ENCODE measurements at places on chromosomes 4 and X.

DNA sequence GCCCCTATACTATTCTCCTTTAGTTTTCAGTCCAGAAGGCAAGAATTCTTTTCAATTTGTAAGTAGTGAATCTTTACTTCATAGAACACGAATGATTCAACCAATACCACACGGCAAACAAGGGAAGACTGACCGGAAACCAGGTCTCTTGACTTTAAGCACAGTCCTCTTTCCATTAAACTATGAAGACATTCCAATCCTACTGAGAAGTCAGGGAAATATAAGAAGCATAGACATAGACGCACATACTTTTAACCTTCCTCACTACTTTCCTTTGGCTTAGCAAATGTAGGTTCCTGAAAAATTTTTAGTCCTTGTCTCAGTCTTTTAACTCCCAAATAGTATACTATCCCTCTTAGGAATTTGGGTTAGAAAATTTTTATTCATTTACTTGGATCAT lies 9.1 kb downstream of the CHRDL1 start:
- no peak overlapping the region for H3K27ac ChIP-seq
- H3K4me3 ChIP-seq: no peak overlapping the region
- DNase-seq: peak; percentile 13
- no peaks in the 10 kb centered on the region for H3K27me3 ChIP-seq

DNA sequence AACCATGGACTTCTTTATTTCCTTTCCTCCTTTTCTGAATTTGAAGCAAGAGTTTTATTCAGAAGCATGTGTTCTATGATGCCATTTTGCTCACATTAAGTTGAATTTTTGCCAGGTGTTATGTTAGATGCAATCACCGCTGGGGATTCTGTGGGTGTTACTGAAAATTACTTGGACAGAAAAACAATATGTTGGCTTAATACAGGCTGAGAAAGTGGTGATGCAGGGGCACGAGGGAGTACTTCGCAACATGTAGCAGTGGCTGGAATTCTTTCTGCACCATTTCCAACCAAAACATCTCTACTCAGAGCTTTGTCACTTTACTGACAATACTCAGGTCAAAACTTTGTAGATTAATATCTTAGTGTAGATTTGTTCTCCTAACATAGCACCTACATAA lies 109.2 kb upstream of the PCDH18 start:
- H3K36me3 ChIP-seq: no peaks in the 10 kb centered on the region
- no peak overlapping the region for H3K27ac ChIP-seq
- H3K27me3 ChIP-seq: no peaks in the 10 kb centered on the region
- no peak for DNase-seq
- H3K4me3 ChIP-seq: no peak overlapping the region
- no peaks in the 10 kb centered on the region for H3K4me1 ChIP-seq

- H3K4me1 ChIP-seq: no peaks in the 10 kb centered on the region
- H3K36me3 ChIP-seq: no peaks in the 10 kb centered on the region
- DNase-seq: no peak
- no peak overlapping the region for H3K4me3 ChIP-seq
- no peak overlapping the region for H3K27ac ChIP-seq
- no peaks in the 10 kb centered on the region for H3K27me3 ChIP-seq
Observed at GRCh38 chr4:12968345-12968744, 515.8 kb downstream of the RAB28 start.

GRCh38 chr4:131650951-131651350 lies 1498.1 kb upstream of the PCDH10 start:
- no peak for DNase-seq
- no peak overlapping the region for H3K4me3 ChIP-seq
- H3K36me3 ChIP-seq: no peaks in the 10 kb centered on the region
- H3K27ac ChIP-seq: no peak overlapping the region
- no peaks in the 10 kb centered on the region for H3K27me3 ChIP-seq

GRCh38 chr4:94480362-94480951 lies 28.7 kb downstream of the PDLIM5 start:
- peaks cover 2% of the 10 kb centered on the region for H3K36me3 ChIP-seq
- no peak overlapping the region for H3K27ac ChIP-seq
- H3K4me3 ChIP-seq: no peak overlapping the region
- DNase-seq: no peak

DNA sequence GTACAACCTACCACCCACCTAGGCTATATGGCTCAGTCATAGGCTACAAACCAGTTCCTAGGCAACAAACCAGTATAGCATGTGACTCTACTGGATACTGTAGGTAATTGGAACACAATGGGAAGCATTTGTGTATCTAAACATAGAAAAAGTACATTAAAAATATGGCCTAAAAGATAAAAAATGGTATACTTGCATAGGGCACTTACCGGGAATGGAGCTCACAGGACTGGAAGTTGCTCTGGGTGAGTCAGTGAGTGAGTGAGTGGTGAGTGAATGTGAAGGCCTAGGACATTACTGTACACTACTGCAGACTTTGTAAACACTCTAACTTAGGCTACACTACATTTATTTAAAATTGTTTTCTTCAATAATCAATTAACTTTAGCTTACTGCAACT lies 139.2 kb upstream of the RBPJ start:
- DNase-seq: no peak
- H3K27ac ChIP-seq: no peak overlapping the region
- H3K4me3 ChIP-seq: no peak overlapping the region
- peaks cover 1% of the 10 kb centered on the region for H3K4me1 ChIP-seq
- H3K36me3 ChIP-seq: no peaks in the 10 kb centered on the region

- no peaks in the 10 kb centered on the region for H3K27me3 ChIP-seq
- H3K36me3 ChIP-seq: no peaks in the 10 kb centered on the region
- no peak overlapping the region for H3K4me3 ChIP-seq
- no peak for DNase-seq
Observed at GRCh38 chr4:85937507-85937906, 422.3 kb downstream of the MAPK10 start.

DNA sequence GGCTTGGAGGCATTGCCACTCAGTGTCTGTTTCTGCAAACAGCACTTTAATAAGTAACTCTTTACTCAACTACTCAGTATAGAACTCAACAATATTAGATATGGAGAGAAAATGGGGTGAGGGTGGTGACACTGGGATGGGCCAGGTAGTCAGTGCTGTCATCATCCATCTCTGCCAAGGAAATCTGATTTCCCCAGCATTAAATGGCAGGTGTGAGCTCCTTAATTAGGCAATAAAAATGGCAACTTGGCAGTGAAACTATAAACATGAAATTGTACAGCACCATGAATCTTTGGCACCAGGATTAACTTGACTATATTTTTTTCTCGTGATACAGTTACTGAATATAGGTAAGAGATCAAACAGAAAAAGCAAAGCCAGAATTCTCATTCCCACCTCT lies 146.2 kb downstream of the GLRA2 start:
- H3K4me1 ChIP-seq: no peaks in the 10 kb centered on the region
- H3K4me3 ChIP-seq: no peak overlapping the region
- DNase-seq: no peak
- no peaks in the 10 kb centered on the region for H3K36me3 ChIP-seq

- no peak for DNase-seq
- H3K27me3 ChIP-seq: no peaks in the 10 kb centered on the region
- no peaks in the 10 kb centered on the region for H3K36me3 ChIP-seq
- no peak overlapping the region for H3K27ac ChIP-seq
- H3K4me1 ChIP-seq: peaks cover 2% of the 10 kb centered on the region
Observed at GRCh38 chr4:62899646-62900364, 1509.4 kb downstream of the TECRL start.

DNA sequence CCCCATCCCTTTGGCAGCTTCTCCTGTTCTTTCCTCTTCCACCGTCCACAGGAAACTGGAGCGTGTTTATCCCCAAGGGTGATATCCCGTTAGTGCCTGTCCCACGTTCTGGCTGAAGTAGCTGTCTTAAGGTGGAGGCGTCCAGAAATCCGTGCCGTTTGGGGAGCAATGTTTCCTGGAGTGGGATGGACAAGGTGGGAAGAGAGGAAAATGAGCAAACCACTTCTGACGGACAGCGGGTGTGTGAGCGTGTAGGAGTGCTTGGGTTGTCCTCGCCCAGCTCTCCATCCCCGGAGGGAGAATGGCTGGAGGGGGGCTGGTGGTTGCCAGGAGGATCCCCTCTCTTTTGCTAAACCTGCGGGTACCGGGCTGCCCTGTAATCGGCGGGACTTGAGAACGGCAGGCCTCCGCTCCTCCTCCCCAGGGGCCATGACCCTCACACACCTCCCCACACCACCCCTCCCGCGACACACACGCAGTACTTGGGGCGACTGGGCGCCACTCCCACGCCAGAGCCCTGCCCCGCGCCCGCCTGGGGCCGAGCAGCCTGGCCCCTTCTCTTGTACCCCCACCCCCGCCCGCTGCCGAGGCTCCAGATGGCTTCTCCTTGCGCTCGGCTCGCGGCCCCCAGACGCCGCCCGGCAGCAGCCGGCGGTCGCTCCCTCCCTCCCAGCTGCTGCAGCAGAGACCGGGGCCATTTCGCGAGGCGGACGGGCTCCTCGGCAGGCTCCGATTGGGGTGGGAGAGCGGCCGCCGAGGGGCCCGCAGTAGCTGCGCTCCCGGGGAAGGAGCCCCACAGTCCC lies 13.9 kb upstream of the PRDM8 start:
- DNase-seq: no peak
- H3K4me3 ChIP-seq: peak overlapping the region; percentile 46
- peaks cover 9% of the 10 kb centered on the region for H3K4me1 ChIP-seq
- no peaks in the 10 kb centered on the region for H3K36me3 ChIP-seq
- peaks cover 60% of the 10 kb centered on the region for H3K27me3 ChIP-seq

DNA sequence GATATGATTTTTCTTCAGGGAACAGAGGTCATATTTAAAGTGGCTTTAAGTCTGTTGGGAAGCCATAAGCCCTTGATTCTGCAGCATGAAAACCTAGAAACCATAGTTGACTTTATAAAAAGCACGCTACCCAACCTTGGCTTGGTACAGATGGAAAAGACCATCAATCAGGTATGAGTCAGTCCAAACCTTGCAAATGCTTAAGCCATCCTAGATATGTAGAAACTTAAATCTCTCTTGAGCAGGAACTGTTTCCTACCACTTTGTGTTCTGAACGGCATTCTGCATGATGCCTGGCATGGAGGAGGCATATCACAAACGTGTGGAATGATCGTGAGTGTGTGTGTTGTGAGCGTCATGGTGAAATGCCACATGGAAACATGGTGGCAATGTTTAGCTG lies 164.8 kb downstream of the PTTG2 start:
- peaks cover 24% of the 10 kb centered on the region for H3K4me1 ChIP-seq
- no peak for DNase-seq
- H3K27ac ChIP-seq: no peak overlapping the region
- H3K4me3 ChIP-seq: no peak overlapping the region

- no peak overlapping the region for H3K27ac ChIP-seq
- H3K4me1 ChIP-seq: no peaks in the 10 kb centered on the region
- no peak overlapping the region for H3K4me3 ChIP-seq
- H3K27me3 ChIP-seq: no peaks in the 10 kb centered on the region
Observed at GRCh38 chrX:107699616-107700015, 71.3 kb downstream of the PRPS1 start.

All from trophoblast cell (in vitro differentiated cells and primary cell).